Astrocyte of the spinal cord (primary cell): ENCODE measurements at places on chromosomes 4 and X.

DNA sequence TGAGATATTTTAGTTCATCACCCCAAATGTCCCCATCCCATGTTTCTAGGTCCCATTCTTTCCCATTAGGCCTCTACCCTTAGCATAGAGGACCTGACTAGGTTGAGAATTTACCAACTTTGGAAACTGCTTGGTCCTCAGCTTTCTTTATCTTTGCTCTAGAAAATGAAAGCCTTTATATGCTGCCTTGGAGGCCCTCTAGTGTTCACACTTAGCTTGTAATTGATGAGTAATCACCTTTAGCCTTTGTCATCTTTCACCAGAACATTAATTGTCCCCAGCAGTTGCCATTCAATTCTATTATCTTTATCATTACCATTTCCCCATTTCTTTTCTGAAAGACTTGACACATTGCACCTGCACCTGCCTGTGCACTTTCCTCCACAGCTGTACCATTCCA is 589.2 kb upstream of the NR3C2 start:
- DNase-seq = peak; percentile 12

- DNase-seq = no peak
Measured at GRCh38 chr4:85659610-85660218, 184.8 kb downstream of the ARHGAP24 start.

GRCh38 chr4:84451546-84451945 is 47.5 kb downstream of the NKX6-1 start:
- DNase-seq = peak; percentile 12

GRCh38 chrX:57156397-57157049 is 19.3 kb upstream of the SPIN2A start:
- peak; percentile 8 for DNase-seq

- peak; percentile 30 for DNase-seq
Measured at GRCh38 chr4:46329118-46329976, 60.6 kb downstream of the GABRA2 start.

- no peak for DNase-seq
Measured at GRCh38 chrX:46572340-46572936, 1.1 kb upstream of the CHST7 start.

GRCh38 chr4:76652389-76652788 is 217.4 kb downstream of the SHROOM3 start:
- DNase-seq = no peak

DNA sequence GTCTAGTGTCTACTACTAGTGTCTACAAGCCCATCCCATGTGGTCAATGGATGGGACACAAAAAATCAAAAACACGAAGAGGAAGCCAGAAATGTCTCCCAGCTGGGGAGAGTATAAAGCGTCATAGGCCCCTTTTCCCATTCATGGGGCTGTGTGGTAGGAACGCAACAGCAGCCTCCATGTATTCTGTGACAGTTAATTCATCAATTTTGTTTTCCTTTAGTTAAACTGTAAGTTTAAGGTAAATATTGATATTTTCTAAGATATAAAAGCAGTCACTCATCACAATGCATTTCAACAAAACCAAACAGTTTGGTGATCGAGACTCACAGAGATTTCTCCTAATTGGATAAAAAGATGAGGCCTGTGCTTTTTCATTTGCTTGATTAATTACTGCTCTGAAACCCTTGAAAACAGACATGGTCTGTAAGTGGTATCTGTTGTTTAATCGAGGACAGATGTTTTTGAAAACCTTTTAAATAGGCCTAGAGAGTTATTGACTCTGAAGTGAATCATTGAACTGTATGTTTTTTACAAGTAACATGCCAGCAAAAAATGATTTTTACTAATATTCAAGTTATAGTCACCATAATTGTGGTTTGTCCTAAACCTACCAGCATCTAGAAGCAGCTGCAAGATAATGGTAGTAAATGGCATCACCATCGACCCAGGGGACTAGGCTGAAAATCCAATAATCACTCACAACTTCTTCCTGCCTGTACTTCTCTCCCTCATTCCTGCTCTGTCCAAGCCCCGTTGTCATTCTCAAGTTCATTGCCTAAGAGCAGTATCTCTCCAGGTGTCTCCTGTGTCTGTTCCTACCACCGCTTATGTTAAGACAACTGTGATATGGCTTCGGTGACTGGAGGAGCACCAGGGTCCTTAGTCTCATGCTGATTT is 87.7 kb upstream of the SHISA3 start:
- DNase-seq = no peak

DNA sequence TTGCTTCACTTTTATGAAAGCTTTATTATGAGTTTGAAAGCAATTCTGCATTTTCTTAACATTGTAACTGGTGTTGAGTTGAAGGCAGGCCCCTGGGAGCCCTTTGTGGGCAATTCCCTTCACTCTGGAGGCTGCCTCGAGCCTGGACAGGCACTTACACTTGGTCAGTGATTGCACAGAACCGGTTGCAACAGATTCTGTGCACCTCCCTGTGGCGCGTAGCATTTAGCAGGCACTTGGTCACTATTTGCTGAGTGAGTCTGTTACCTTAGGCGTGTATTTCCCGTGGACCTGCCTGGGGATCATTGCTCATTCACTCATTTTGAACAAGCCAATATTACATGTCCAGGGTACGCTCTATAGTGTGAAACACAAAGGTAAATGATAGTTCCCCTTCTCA is 80.4 kb downstream of the PTTG2 start:
- no peak for DNase-seq

DNA sequence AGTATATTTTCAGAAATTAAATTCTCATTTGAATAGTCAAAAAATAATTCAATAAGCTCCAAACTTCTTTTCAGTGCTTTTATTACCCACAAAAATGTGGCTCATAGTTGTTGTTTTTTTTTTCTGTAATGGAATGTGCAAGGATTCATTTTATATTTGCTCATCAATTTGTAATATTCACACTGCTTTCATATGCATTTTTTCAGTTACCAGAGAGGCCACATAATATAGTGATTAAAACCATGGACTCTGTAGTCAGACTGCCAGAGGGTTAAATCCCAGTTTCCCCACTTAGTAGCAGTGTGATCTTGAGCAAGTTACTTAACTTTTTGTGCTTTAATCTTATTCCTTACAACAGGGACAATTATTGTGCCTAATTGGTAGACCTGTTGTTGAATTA is 64.5 kb downstream of the FAM9B start:
- no peak for DNase-seq

DNA sequence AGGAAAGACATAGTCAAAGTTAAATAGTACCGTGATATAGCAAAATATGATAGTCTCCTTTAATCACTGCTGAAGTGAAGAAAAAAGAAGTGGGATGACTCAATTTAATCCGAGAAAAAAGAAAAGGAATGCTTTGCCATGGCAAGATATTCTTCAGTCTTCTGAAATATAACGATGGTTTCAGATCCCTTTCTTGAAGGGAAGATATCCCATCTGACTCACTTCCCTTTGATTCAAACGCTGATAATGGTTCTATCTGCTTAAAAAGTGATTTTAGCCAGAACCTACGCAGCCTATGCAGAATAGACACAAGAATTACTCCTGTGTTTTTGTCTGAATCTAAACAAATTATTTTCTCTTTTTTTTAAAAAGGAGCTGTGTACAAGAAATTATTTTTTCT is 68.1 kb upstream of the FTHL17 start:
- DNase-seq = no peak

- DNase-seq = no peak
Measured at GRCh38 chrX:107440187-107440586, 9.3 kb upstream of the FRMPD3 start.

DNA sequence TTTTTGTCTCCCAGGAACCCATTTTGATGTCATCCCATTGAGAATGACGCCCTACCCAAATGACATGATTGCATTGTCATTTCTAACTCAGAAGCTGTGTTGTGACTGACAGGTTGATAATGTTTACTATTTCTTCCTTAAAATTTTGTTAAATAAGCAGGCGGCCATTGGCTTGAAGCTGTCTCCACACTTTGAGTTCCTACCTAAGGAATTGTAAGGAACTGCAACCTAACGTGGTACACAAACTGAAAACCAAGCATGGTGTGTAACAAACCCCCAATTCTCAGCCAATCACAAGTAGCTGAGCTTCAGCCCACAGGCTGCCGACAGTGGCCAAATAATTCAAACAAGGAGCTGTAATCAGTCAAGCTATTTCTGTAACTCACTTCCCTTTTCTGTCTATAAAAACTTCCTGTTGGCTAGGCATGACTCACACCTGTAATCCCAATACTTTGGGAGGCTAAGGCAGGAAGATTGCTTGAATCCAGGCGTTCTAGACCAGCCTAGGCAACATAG is 2.9 kb upstream of the MND1 start:
- no peak for DNase-seq
